ENCODE measurements at places on chromosomes 13 and 19.
A peak's percentile ranks its signal among the peaks of the same experiment; 100 is the strongest.

GRCh38 chr13:97975280-97975847, 21.9 kb downstream of the IPO5 start:
- no peak for DNase-seq

- no peak for DNase-seq
Measured at GRCh38 chr13:43880214-43880855, 631 bp downstream of the LACC1 start.

DNA sequence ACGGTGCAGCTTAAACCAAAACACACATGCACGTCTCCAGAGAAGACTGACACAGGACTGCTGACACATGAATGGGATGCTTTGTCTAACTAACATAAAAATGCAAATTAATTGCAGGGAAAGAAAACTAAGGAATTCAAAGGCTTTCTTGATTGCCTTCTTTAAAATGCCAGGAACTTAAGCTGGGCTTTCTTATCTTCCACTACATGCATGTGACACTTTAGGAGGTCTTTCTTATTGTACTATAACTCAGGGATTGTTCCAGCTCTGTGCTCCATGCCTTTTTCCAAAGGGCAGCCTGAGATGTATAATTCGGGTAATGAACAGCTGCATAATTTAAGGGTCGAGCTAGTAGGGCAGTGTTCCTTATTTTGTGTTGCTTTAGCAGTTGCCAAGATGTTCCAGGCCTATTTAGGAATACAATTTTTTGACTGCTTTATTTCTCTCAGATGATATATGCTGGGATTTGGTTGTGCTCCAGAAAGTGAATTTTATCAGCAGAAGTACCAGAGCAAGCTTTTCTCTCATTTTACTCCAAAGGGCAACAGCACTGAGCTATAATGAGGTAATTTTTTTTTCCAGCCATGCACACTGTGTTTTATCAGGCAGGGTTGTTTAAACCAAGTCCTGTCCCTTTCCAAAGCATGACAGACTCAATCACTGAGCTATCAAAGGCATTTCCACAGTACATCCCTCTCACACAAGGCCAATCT, 885.2 kb downstream of the PCDH9 start:
- DNase-seq: peak; percentile 18

GRCh38 chr13:102974317-102975087, 91.7 kb downstream of the SLC10A2 start:
- no peak for DNase-seq

DNA sequence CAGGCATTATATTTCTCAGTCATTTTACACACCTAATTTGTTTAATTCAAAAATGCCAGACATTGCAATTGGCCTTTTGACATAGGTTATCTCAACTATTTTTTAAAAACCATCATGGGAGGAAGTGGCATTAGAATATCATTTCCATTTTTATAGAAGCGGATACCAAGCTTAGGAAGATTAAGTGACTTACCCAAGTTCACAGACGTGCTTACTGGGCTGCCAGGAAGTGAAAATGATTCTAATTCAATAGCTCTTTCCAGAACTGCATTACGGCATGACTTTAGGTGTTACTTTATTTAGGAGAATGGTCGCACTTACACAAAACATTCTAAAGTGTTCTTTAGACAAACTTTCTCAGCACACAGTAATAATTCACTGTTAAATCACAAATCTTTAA, 231.9 kb downstream of the KLF12 start:
- DNase-seq: no peak

DNA sequence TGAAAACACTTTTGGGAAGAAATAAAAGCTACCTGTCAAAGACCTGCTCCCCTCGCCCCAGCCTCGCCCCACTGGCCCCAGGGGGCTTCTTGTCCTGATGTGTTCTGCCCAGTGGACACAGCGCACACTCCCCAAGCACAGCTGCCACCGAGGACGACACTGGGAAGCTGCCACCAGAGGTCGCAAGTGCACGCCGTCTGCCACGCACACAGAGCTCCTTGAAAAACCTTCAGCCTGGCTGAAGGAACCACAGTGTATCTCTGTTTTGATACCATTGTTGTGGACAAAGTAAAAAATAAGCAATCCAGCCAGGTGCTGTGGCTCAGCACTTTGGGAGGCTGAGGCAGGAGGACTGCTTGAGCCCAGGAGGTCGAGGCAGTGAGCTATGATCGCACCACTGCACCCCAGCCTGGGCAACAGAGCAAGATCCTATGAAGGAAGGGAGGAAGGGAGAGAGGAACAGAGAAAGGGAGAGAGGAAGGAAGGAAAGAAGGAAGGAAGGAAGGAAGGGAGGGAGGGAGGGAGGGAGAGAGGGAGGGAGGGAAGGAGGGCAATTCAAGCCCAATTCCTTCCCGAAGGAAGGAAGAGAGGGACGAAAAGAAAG, 57.3 kb downstream of the CEBPG start:
- peak; percentile 59 for DNase-seq
